ENCODE measurements at places on chromosomes 5 and 9.
A peak's percentile ranks its signal among the peaks of the same experiment; 100 is the strongest.

DNA sequence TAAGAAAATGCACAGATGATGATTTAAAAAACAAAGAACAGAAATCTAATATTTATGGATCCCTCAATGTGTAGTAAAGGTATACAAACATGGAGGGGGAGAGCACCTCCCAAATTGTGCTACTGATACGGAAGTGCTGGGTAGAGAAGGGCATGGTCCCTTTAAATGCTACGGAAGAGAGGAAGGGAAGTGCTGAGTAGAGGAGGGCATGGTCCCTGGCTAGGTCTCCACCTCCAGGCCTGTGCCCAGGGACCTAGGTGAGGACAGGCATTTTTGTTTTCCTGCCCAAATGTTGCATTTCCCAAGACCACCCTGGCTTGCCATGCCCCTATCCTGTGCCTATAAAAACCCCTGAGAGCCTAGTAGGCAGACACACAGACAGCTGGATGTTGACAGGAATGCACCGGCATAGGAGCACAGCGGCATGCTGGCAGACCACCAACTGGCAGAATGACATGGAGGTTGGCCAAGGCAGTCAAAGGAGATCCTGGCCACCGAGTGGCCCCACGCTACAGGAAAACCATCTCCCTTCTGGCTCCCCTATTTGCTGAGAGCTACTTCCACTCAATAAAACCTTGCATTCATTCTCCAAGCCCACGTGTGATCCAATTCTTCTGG is 62.1 kb upstream of the SPDL1 start:
- DNase-seq: no peak

DNA sequence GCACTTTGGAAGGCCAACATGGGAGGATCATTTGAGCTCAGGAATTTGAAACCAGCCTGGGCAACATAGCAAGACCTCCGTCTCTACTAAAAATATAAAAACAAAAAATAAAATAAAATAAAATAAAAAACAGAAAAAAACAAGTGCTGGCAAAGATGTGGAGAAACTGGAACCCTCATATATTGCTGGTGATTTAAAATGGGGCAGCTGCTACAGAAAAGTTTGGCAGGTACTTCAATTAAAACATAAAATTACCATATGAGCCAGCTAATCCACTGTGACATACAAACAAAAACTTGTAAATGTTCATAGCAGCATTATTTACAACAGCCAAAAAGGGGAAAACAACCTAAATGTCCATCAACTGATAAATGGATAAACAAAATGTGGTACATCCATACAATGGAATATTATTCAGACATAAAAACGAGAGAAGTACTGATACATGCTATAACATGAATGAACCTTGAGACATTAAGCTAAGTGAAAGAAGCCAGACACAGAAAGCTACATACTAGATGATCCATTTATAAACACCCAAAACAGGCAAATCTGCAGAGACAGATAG is 42.7 kb downstream of the PFDN1 start:
- no peak for DNase-seq

DNA sequence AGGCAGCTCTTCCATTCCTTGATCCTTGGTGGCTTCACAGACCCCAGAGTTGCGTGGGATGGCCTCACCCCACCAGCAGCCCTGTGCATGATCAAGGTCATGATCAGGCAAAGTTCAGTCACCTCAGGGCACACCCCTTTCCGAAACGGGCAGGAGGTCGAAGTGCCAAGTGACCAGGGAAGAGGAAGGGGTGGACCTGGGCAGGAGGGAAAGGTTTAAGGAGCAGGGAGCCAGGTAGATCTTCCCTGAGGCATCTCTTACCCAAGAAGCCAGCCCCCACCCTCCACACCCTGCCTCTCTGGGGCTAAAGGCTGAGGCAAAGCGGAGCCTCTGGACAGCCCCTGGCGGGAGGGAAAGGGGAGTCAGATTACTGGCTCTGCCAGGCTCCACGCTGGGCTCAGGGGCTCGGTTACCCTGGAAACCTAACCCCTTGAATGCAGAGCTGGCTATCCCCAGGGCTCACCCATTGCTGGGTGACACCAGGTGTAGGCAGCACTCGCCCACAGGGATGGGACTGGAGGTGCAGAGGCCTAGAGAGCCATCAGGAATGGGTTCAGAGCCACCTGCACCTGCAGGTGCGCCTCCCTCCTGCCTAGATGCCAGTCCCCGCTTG is 3.6 kb downstream of the MGAT4B start:
- no peak for DNase-seq

- DNase-seq: no peak
Observed at GRCh38 chr5:170627271-170627670, 123.5 kb downstream of the KCNIP1 start.

- DNase-seq: no peak
Observed at GRCh38 chr5:104372796-104373195, 810.2 kb upstream of the NUDT12 start.

DNA sequence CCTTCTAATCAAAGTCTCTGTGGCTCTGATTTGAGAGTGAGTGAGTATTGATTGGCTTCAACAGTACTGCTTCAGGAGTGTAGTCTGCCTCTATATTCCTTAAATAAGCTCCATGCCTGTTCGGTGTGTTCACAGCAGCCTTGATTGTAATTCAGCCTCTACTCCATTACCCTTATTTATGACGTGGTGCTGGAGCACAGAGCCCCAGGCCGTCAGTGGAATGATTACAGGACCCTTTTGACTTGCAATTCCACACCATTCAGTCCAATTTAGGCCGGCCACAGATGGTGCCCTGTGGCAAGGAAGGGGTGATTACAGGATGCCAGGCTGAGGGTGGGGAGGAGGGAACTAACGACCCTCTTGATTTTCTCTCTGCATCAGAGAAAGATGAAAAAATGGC is 110.3 kb downstream of the ASTN2 start:
- DNase-seq: no peak

- DNase-seq: no peak
Observed at GRCh38 chr5:54007827-54008777, 302.3 kb downstream of the ARL15 start.

- no peak for DNase-seq
Observed at GRCh38 chr9:75482566-75482965, 394.3 kb downstream of the OSTF1 start.

DNA sequence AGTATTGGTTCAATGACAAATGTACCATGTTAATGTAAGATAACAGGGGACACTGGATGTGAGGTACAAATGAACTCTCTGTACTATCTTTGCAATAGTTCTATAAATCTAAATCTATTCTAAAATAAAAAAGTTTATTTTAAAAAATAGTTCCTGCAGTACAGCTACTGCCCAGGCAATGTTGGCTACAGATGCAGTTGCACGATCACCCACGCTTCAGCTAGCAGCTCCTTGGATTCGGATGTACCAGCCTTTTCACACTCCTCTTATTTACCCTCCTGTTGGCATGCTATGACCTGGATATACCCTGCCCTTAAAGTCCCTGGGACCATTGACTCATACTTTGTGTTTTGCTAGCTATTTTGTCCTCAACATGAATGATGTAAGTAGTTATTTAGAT is 185.4 kb upstream of the SMARCA2 start:
- no peak for DNase-seq

DNA sequence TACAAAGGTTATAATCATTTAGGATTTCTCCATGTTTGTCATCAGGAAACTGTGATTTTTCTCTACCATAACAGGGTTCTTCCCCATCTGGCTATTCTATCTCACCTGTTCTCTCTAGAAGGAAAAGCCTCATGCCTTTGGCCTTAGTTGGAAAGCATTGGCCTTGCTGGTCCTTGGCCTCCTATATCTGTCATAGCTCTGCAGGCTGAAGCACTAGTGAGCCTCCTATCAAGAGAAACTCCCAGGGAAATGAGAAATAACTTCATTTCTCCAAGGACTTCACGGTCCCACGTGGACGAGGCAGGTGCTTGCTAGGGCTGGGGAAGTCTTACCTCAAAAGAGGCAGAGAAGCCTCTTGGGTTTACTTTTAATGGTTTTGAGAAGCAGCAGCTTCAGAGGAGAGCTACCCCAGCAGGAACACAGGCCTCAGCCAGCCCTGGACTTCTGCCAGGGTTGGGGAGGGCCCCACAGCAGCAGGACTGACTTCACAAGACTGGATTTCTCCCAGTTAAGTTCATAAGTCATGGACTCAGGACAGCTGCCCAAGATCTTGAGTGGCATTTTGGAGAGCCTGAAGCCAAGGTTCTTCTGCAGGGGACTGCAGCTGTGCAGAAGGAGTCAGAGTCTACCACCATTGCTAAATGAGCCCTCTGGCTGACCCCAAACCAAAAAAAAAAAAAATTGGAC is 15.8 kb upstream of the PSAT1 start:
- no peak for DNase-seq

- DNase-seq: no peak
Observed at GRCh38 chr5:174777583-174777982, 53.2 kb downstream of the MSX2 start.

DNA sequence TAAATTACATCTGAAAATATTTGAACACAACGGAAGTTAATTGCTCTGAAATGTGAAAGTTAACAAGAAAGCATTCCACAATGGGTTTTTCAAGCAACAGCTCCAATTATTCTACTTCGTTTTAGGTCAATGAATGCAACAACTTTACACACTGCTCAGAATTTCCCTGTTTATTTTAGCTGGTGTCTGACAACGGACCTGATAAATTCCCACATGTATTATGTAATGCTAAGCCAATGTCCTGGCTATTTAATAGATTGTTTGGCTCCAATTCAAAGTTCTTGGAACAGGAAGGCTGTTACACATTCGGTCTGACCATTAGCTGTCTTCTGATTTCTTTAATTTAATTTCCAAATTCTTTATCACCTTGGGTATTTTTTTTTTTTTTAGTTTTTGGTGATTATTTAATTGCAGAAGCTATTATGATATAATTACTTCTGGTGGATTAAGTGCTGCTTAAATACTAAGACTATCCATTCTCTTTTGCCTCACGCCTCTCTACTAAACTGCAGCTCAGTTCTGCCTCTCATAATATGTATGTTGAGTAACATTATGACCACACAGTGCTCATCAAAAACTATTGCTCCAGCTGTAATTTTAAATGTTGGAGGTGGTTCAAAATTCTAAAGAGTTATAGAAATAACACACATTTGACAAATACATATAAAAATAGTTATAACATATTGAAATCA is 57.9 kb downstream of the MEF2C start:
- no peak for DNase-seq

DNA sequence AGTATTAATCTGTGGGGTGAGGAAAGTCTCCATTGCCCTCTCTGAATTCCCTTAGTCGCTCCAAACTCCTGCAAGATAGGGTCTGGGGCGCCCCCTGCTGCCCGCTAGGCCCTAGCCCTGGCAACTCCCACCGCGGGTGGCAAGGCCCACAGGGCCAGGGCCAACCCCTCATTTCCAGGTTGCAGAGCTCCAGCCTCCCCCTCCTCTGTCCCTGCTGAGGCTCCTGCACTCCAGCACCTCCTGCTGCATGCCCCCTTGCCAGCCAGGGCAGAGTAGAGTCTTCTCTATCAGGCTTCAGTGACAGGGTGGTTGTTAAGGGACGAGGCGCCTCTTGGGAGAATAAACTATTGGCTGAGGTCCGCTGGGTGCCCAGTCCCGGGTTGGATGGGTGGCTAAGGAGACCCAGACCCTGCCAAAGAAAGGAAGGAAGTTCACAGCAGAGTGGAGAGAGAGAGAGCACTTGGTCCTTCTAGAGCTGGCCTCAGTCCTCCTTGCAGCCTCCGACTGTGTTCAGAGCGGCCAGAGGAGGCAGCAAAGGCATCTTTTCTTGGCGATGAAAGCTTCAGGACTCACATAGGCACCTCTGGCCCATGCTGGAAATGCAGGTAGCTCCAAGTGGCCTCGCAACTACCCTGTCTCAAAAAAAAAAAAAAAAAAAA is 45.6 kb downstream of the SAR1B start:
- DNase-seq: peak; percentile 45

- no peak for DNase-seq
Observed at GRCh38 chr5:95643152-95643551, 3.4 kb upstream of the RFESD start.

- DNase-seq: no peak
Observed at GRCh38 chr9:126521089-126521488, 92.6 kb upstream of the LMX1B start.

GRCh38 chr9:122978601-122979000 is 37.8 kb downstream of the RABGAP1 start:
- DNase-seq: no peak

- no peak for DNase-seq
Observed at GRCh38 chr5:162837155-162837554, 600.2 kb upstream of the CCNG1 start.

GRCh38 chr5:51392689-51393199 is 9.5 kb downstream of the ISL1 start:
- no peak for DNase-seq

GRCh38 chr5:115509547-115509946 is 35.0 kb downstream of the FEM1C start:
- DNase-seq: no peak

DNA sequence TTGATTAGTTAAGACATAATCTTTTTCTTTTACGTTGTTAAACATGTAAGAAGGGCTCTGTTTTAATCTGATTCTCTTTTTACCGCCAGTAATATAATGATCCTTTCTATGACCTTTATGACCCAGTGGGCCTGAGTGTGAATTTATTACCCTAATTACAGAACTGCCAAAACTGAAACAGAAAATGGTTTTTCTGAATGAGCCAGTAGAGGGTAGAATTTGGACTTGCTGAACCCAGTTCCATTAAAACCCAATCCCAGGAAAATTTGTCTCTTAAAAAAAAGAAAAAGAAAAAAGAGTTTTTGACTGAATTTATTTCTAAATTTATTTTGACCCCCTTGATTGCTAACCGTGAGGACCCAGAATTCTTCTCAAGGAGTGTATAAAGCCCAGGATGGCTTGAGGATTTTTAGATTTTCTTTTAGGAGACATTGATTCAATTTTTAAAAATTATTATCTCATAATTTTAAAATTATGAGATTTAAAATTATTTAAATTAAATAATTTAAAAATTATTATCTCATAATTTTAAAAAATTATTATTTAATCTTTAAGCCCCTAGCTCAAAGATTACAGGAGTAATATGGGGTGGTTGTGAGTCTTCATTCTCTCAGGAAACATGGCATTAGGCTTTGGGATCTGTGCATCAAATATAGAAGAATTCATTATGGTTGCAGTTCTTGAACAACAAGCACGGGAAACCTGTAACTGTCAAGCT is 94.1 kb upstream of the GLIS3 start:
- no peak for DNase-seq

- DNase-seq: no peak
Observed at GRCh38 chr5:14696057-14696456, 31.5 kb downstream of the OTULIN start.

DNA sequence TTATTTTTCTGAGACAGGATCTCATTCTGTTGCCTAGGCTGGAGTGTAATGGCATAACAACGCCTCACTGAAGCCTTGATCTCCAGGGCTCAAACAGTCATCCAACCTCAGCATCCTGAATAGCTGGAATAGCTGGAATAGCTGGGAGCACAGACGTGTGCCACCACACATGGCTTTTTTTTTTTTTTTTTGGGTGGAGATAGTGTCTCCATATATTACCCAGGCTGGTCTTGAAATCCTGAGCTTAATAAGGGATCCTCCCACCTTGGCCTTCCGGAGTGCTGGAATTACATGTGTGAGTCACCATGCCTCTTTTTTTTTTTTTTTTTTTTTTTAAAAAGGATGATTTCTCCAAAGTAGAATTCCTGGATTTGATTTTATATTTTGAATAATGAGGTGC is 60.7 kb downstream of the NSD1 start:
- no peak for DNase-seq
